ENCODE measurements at places on chromosomes 5 and 9.

DNA sequence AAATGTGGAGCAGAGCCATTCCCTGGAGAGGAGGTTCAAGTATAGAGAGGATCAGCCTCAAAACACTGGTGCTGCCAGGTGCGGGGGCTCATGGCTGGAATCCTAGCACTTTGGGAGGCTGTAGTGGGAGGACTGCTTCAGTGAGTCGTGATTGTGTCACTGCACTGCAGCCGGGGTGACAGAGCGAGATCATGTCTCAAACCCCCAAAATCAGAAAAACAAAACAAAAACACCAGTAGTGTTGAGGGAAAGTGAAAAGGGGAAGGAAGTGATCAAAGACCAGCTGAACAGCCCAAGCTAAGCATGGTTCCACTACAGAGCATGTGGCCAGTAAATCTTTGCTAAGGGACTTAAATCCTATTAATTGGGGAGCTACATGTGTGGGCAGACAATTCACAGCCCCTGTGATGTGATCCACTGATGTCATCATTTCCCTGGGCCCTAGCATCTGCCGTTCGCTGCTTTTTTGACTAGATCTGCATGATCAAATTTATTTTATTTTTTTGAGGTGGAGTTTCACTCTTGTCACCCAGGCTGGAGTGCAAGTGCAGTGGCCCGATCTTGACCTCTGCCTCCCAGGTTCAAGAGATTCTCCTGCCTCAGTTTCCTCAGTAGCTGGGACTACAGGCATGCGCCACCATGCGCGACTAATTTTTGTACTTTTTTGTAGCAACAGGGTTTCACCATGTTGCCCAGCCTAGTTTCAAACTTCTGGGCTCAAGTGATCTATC, 2.7 kb upstream of the PCBD2 start:
- peak; percentile 1 for DNase-seq

DNA sequence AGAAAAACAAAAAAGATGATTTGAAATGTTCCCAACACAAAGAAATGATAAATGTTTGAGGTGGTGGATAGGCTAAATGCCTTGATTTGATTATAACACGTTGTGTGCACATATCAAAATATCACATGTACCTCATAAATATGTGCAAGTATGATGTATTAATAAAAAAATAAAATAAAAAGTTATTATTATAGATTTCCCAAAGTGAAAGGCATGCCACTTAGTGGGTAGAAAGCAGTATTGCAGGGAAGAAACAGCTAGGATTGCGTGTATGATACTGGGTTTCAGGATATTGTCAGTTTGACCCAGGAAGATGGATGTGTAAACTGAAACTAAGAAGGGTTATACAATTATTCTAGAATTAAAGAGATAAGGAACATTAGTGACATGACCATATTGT, 3.6 kb upstream of the TMEM38B start:
- peak; percentile 6 for DNase-seq

DNA sequence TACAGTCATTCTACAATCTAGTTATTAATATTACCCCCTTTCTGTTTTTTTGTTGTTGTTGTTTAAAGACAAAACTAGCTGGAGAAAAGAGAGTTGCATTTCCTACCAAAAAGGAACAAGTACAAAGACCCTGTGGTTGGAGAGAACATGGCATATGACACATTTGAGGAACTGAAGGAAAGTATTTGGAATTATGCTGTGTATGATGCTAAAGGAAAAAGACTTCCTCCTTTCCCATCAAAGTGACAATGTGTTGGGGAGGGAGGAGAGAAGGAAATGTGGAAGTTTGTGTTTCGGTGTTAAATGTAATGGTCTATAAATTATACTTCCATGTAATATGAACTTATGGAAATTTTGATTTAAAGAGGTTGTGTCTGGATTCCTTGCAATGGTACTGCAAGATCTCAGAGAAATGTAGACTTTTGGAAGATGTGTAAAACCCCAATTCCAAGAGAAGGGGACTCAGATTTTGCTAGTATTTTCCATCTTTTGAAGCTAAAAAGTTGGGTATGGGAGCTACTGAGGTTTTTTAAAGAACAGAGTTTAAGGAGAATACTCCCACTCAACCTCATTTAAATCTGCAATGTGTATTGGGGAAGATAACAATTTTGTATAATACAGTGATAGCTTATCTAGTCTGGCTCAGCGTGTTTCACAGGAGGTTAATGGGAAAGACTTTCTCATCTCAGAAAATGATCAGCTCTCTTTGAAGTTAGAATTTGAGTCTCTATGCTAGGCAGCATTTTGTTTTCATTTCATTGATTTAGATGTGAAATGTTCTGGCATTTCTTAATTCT, 15.4 kb upstream of the TNFSF8 start:
- DNase-seq, result no peak

DNA sequence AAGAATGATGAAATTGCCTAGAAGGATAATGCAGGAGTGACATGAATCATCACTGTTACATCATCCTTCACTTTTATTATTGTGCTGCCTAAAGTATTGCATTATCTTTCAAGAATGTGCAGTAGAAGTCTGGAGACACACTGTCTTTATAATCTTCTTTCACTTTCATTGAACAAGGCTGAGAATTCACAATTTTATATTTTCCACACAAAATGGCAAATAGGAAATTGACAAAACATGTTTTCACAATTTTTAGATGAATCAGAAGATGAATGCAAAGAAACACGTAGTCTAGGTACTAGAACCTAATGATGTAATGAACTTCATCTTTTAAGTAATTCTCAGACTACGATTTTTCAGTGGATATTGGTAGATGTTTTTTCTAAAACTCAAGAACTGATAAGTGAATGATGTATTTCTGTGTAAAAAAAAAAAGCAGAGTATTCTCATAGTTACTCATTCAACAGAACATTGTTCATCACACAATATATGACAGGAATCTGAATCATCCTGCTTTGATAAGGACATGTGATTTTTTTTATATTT, 131.5 kb upstream of the GRHPR start:
- peak; percentile 91 for DNase-seq

DNA sequence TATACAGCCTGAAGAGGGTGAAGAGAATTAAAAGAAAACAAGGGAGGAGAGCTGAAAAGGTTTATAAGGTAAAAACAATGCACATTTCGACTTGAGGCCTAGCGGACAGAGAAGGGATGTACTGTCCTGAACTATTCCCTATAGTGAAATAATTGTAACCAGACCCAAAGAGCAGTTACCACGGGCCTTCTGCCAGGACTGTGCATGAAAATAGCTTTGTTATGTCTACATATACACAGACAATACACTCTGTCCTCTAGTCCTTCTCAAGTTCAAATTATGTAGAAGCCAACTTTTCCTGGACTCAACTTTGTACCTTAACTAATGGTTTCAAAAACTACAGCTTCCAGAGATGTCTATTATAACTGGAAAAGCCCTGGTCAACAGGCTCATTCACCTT, 223.7 kb downstream of the PCSK5 start:
- DNase-seq, result peak; percentile 72

DNA sequence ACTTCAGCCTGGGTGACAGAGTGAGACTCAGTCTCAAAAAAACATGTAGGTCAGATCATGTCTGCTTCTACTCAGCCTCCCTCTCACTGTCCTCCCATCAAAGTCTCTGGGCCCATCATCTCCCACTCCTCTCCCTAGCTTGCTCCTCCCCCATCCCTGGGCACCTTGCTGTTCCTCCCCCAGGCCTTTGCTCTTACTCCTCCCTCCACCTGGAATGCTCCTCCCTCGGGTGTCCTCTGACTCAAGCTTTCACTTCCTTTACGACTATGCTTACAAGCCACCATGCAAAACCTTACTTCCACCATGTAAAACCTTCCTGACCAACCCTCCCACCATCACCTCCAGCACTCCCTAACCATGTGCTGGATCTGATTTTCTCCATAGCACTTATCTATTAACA, 51.5 kb downstream of the MTMR12 start:
- no peak for DNase-seq

DNA sequence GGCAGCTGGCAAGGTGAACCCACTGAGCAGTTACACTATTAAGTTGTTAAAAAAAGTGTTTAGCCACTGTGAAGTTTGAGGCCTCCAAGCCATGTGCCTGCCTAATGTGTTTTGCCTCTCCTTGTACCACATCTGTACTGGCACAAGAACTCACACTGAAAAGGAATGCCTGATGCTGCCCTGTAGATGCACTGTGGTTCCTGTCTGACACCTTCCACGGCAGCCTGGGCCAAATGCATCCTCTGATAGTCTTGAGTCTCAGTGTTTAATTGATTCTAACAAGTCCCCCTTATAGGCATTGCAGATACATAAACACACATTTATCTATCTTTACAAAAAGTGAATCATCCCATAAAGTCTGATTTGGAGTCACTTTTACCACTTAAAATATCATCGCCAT, 169.9 kb downstream of the TTC39B start:
- no peak for DNase-seq

- DNase-seq, result no peak
Measured at GRCh38 chr5:80210014-80210413, 45.8 kb downstream of the SERINC5 start.

GRCh38 chr9:6646293-6646636, 736 bp upstream of the GLDC start:
- DNase-seq, result no peak

DNA sequence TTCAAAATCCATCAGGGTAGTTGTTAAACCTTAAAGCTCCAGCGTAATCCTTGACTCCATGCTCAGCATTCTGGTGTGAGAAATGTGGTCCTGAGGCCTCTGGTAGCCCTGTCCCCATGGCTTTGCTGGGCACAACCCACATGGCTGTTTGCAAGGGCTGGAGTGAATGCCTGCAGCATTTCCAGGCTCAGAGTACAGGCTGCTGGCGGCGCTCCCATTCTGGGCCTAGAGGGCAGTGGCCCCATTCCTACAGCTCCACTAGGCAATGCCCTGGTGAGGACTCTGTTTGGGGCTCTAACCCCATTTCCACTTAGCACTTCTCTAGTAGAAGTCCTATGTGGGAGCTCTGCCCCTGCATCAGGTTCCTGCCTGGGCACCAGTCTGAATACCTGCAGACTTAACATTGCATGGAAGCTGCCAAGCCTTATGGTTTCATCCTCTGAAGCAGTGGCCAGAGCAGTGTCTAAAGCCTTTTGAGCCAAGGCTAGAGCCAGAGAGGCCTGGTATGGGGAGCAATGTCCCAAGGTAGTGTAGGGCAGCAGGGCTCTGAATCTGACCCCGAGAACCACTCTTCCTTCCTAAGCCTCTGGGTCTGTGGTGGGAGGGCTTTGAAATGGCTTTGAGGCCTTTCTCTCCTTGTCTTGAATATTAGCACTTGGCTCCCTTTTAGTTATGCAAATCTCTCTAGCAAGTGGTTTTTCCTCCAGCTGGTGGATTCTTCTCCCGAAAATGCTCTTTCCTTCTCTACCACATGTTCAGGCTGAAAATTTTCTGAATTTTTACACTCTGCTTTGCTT, 5.8 kb upstream of the ALDH1A1 start:
- no peak for DNase-seq

GRCh38 chr5:134071614-134072207, 42.8 kb upstream of the TCF7 start:
- no peak for DNase-seq

DNA sequence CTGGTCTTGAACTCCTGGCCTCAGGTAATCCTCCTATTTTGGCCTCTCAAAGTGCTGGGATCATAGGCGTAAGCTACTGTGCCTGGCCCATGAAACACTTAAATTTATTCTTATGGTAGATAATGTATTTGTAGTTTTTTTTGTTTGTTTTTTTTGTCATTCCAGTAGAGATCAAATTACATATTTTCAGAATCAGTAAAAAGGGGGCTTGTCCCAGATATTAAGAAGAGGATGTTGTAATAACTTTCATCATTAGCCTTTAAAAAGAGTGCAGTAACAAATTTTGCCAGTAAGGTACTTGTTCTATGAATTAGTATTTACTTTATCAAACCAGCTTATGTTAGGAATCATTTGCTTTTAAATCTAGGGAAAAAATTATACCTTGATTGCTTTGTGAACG, 42.6 kb downstream of the GAPVD1 start:
- DNase-seq, result no peak

GRCh38 chr5:115549154-115549553, 4.6 kb upstream of the FEM1C start:
- DNase-seq, result peak; percentile 45

DNA sequence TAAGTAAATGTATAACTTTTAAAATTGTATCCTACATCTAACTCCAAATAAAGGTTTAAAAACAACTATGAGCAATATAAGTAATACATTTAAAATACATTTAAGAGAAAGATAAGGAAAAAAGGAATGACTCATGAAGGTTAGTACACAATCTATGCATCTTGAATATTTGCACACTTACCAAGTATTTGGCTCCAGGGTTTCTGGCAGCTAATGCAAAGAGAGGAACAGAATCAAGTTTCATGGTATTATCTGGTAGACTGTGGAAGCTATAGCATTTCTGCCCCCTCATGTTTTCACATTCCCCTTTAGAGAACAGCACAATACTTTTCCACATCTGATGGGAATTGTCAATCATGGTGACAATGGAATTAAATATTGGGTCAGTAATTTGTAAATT, 132.1 kb downstream of the COX7C start:
- DNase-seq, result no peak

- no peak for DNase-seq
Measured at GRCh38 chr5:148716716-148717115, 62.4 kb upstream of the HTR4 start.

GRCh38 chr9:133184971-133185370, 21.3 kb upstream of the GBGT1 start:
- DNase-seq, result peak; percentile 79

GRCh38 chr9:83511051-83511450, 27.1 kb downstream of the FRMD3 start:
- no peak for DNase-seq

GRCh38 chr9:14498824-14499223, 184.9 kb upstream of the NFIB start:
- no peak for DNase-seq

DNA sequence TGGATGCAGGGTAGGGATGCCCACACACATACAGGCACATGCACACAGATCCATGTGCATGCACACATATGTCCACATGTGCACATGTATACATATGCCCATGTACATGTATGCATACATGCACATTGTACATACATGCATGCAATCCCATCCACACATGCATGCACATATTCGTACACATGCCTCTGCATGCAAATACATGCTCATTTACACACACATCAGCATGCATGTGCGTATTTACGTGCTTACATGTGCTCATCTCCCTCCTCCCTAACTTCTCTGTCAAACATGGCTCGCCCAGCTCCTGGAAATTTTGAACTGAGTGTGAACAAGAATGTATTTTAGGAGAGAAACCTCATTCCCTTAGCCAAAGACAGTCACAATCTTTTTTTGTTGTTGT, 6.2 kb downstream of the KCNT1 start:
- DNase-seq, result no peak

GRCh38 chr5:6188976-6189375, 189.4 kb downstream of the MED10 start:
- DNase-seq, result no peak

DNA sequence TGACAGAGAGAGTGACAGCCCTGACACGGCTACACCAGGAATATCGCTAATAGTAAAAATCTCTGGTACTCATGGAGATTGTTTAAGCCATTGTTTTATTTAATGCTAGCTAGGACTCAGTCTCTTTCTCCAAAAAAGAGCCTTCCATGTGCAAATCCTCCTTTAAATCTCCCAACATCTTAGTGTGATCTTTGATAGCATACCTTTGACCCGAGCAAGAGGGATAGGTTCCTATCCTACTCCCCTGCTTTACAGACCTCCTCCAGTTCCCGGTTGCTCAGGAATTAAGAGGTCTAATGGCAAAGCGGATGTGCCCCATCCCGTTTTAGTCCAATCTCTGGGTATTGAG, 663 bp upstream of the FRMD3 start:
- DNase-seq, result no peak

- DNase-seq, result peak; percentile 91
Measured at GRCh38 chr9:4674783-4675182, 4.6 kb upstream of the CDC37L1 start.

Data from fibroblast of skin of scalp (primary cell).